SJCRH30 (cell line): ENCODE measurements at places on chromosomes 12 and 14. TPM values are rescaled to one million over a fixed set of nuclear protein-coding genes. Genes with fewer than 3 reads are reported as not detected.

Gene NFATC4
- total RNA-seq: 33.3 and 39.3 TPM in 2 replicates

Gene KCNK13
- total RNA-seq: 1.3 and 2.0 TPM in 2 replicates

Gene NPC2
- 91.8 and 99.2 TPM in 2 replicates for total RNA-seq

Gene ACOT6
- total RNA-seq: not detected in 2 replicates

Gene ZC2HC1C
- total RNA-seq: not detected in 2 replicates

Gene TAS2R10
- total RNA-seq: 0.63 and 1.4 TPM in 2 replicates

Gene HEATR5A
- total RNA-seq: 15.5 and 20.6 TPM in 2 replicates

Gene CCDC196
- not detected in 2 replicates for total RNA-seq

Gene FRMD6
- total RNA-seq: 15.5 and 18.7 TPM in 2 replicates

Gene ABHD12B
- total RNA-seq: not detected in 2 replicates

Gene SLC39A5
- total RNA-seq: not detected in 2 replicates

Gene IL22
- total RNA-seq: not detected in 2 replicates

Gene HHIPL1
- total RNA-seq: not detected in 2 replicates

Gene NR2C1
- total RNA-seq: 33.7 and 39.1 TPM in 2 replicates

Gene TAS2R42
- not detected in 2 replicates for total RNA-seq

Gene P2RX7
- 1.3 and 2.5 TPM in 2 replicates for total RNA-seq

Gene KLRB1
- not detected in 2 replicates for total RNA-seq

Gene MYF5
- total RNA-seq: not detected in 2 replicates

Gene TPH2
- not detected in 2 replicates for total RNA-seq

GRCh38 chr12:25780771-25781170, 177.7 kb upstream of the RASSF8 start:
- DNase-seq: no peak

- no peak for DNase-seq
These were observed 232.9 kb downstream of the SPTSSA start for GRCh38 chr14:34229140-34229539.

DNA sequence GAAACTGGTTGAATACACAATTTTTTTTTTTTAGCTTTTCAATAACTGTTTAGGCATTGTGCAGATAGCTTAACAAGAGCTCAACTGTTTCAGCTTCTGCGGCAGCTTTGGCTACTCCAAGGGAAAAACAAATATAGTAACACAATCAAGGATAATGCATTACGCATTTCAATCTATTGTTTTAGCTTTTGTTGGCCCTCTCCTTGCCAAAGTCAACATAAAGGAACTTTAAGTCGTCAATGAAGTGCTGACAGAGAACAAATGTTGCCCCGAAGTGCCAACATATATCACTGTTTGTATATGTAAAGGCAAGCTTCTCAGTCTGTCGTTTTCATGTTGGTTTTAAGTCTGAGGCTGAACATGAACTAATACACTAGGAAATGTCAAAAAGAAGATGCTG, 1087.4 kb upstream of the FLRT2 start:
- peak; percentile 6 for DNase-seq

DNA sequence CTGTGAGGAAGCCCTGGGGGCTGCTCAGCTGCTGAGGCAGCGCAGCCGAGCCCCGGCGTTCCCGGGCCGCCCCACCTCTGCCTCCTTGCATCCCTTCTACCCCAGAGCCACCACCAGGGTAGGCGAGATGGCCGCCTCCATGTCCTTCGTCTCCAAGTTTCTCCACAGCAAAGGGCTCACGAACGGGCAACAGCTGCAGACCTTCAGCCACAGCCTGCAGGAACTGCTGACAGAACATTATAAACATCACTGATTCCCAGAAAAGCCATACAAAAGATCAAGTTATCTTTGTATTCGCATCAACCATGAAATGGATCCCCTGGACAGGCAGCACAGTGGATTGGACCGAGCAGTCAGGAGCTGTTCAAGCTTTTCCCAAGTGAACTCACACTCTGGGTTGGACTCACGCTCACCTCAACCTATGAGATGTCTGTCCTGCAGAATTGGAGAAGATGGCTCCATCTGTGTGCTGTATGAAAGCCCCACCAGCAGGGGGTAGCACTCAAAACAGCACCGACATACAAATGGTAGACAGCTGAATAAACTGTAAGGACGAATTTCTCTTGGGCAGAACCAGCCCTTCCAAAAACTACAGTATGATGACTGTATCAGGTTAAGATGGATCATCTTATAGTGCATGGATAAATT, 19.4 kb upstream of the A2M start:
- peak; percentile 72 for DNase-seq

- peak; percentile 66 for DNase-seq
These were observed 30.0 kb downstream of the SLC38A2 start for GRCh38 chr12:46342562-46343033.

- DNase-seq: no peak
These were observed 619.8 kb upstream of the TBX3 start for GRCh38 chr12:115303723-115304309.

- no peak for DNase-seq
These were observed 107.7 kb upstream of the FKBP4 start for GRCh38 chr12:2687058-2687457.

GRCh38 chr12:73935817-73936216, 601.8 kb upstream of the ATXN7L3B start:
- DNase-seq: no peak

GRCh38 chr12:108915632-108916133, 35.8 kb downstream of the DAO start:
- DNase-seq: no peak

GRCh38 chr14:90154110-90154509, 92.3 kb downstream of the KCNK13 start:
- DNase-seq: no peak

GRCh38 chr12:55931780-55932550, 1.0 kb downstream of the DGKA start:
- DNase-seq: peak; percentile 20

DNA sequence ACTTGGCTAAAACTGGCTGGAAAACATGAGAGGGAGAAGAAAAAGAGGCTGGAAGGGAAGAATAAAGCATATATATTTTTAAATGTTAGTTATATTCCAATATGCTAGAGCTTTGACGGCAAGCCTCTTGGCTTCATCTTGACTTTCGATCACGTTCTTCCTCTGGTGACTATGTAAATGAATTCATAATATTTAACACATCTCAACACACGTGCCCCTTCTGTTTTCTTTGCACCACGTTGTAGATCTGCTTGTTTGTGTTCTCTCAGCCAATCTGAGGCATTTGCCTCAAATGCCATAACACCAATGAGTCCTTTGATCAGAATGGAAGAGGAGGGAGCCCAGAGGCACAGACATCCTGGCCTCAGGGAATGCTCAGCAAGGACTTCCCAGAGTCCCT, 45.4 kb upstream of the TRIM9 start:
- no peak for DNase-seq

GRCh38 chr14:59337141-59337611, 128.0 kb downstream of the GPR135 start:
- DNase-seq: no peak

DNA sequence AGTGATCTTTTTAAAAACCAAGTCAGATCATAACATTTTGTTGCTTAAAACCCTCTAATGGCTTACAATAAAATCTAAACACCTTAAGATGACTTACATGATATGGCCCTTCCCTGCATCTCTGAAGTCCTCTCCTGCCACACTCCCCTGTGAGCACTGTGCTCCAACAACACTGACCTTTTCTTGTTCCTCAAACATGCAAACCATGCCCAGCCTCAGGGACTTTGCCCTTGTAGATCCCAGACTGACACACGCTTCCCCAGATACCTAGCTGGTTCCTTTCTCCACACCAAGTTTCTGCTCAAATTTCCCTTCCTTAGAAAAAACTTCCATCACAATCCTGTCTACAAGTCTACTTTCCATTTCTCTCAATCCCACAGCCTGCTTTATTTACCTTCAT, 128.6 kb downstream of the IPO8 start:
- no peak for DNase-seq

GRCh38 chr14:77961847-77962580, 162.1 kb downstream of the ADCK1 start:
- DNase-seq: no peak

- DNase-seq: no peak
These were observed 87.7 kb upstream of the FOXG1 start for GRCh38 chr14:28678887-28679286.

- DNase-seq: no peak
These were observed 77.7 kb downstream of the PPP2R5C start for GRCh38 chr14:101839236-101839635.

GRCh38 chr12:117333331-117333881, 28.0 kb downstream of the NOS1 start:
- no peak for DNase-seq

GRCh38 chr12:15273896-15274295, 48.4 kb upstream of the PTPRO start:
- DNase-seq: peak; percentile 14

DNA sequence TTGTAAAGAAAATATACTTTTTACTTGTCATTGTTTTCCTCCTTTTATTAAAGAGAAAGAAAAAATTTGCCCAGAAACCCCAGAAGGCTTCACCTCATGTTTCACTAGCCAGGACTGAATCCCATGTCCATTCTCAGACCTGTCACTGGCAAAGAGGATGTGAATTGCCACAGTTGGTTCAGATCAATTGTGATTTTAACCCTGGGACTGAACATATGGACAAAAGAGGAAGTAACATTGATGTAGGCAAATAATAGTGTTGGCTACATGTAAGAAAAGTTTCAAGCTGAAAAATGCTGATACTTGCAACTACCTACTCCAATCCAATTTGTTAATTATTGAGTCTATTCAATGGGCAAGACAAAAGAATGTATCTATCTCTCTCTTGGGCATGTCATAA, 8.6 kb upstream of the CCDC196 start:
- no peak for DNase-seq

DNA sequence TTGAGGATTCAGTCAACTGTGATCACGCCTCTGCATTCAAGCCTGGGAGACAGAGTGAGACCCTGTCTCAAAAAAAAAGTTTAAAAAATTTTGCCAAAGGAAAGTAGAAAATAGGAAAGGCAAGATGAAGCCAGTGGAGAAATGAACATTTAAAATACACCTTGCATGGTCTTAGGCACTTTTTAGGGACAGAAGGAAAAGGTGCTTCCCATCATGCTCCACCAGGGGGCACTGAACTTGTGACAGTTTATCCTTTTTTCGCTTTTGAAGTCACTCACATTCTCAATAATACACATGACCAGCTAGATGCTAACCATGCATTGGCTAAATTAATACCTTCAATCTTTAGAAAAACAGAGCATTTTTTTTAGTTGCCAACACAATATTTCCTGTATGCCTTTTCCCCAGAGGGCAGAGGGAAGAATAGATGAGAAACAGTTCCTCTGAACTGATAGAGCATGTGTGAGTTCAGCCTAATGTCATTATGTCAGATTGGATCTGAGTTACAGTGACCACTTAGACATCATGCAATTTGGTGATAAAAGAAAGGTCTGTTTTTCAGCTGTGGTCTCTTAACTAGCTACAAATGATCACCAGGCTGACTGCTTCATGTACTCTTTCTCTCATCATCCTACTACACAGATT, 221.8 kb upstream of the SSTR1 start:
- peak; percentile 18 for DNase-seq

DNA sequence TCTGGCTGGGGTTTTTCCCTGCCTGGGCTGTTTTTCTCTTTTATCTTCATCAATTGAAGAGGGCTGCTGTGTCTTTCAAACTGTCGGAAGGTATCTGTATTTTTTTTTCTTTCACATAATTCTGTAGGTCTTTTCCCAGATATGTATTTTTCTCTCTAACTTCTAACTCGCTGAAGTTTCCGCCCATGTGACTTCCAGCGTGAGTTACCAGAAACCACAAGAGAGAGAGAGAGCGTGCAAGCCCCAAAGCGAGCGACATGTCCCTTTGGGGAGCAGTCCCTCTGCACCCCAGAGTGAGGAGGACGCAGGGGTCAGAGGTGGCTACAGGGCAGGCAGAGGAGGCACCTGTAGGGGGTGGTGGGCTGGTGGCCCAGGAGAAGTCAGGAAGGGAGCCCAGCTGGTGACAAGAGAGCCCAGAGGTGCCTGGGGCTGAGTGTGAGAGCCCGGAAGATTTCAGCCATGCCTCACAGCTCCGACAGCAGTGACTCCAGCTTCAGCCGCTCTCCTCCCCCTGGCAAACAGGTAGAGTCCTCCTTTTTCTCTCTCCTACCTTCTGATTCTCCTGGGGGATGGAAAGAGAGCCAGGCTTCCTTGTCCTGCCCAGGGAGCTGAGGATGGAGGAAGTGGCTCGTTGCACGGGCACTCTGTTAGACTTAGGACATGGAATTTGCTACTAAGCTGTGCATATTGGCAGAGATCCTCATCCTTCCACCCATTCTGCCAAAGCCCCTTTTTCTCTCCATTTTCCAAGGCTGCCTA, at the start of gene BATF:
TSS of gene BATF (plus strand) at position 246 of the 759 bp plus-strand sequence. CDS start at position 460, 214 bp downstream.
- no peak for DNase-seq

GRCh38 chr14:99564256-99564925, 39.6 kb downstream of the CCDC85C start:
- peak; percentile 62 for DNase-seq

DNA sequence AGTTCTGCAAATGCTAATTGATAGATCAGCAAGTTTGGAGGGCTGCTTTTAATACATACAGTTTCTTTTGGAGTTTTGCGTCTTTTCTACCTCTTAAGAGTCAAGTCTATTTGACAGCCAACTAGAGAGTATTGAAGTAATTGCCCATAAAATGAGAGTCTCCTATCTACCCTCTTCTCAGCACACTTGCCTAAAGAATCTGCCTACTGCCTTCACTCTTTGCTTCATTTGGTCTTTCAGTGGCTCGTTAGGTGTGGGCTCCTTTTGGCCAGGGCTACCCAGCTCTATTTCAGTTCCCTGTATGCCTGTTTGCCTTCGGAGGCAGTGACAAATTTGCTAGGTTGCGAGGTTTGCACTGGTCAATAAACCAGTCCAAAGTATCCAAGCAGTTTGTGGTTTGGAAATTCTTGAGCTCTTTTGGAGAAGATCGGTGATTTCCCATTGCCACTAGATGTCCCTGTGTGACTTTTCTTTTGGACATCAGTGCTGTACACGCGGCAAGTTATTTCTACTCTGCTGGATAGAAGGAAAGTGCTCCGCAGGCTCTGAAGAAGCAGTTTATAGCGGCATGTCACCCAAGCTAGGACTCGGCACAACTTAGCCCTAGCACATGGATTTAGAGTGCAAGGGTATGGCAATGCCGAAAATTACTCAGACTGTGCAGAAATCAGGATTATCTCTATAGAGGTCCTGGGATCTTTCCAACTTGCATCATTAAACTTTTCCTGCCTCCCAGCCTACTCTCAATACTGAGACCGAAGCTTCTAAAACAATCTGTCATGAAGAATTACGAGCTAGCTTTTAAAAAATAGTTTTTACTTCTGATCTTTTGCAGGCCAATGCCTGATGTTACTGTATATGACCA, 38.6 kb downstream of the MGST1 start:
- peak; percentile 71 for DNase-seq

DNA sequence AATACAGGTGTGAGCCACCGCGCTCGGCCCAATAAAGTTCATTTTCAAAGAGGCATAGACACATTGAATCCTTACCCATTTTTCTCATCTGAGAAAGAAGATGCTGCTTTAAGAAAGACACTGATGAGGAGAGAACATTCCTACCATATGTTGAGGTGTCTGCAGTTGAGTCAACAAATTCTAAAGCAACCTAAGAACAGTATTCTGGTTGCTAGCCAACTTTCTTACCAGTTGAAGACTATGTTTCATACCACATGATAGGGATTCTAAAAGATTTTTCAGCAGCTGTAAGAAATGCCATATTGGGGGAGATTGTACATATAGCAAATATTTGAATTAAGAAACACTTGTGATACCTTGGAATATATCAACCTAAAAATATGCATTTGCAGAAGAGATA, 160.1 kb downstream of the SRGAP1 start:
- no peak for DNase-seq

- DNase-seq: no peak
These were observed 94.7 kb downstream of the SLC5A8 start for GRCh38 chr12:101115326-101115725.

- DNase-seq: peak; percentile 58
These were observed 12.2 kb downstream of the CLMN start for GRCh38 chr14:95307402-95308041.
